ENCODE measurements at places on chromosomes 1 and 21.

- DNase-seq: no peak
Measured at GRCh38 chr1:2538376-2538775, 8.3 kb upstream of the HES5 start.

- DNase-seq: no peak
Measured at GRCh38 chr1:85135392-85135798, 65.4 kb downstream of the SYDE2 start.

- DNase-seq: no peak
Measured at GRCh38 chr1:39695016-39695415, 3.8 kb upstream of the HPCAL4 start.

GRCh38 chr1:34156739-34157138 lies 8.3 kb downstream of the CSMD2 start:
- DNase-seq: no peak

DNA sequence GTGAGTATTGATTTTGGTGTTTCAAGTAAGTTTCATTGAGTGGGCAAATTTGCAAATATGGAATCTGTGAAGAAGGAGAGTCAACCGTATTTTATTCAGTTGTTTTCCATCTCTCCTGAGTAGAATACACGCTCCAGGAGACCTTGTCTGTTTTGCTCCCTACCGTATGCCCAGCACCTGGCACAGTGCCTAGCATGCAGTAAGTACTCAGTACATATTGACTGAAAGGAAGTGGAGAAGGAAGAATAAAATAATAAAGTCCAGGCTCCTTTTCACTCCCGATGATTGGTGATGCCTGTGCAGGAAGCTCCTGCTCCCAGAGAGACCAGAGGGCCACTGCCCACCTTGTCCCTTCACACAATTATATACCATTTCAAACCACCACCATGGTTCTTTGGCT lies 59.4 kb upstream of the NEK2 start:
- DNase-seq: no peak

GRCh38 chr21:15742052-15742670 lies 12.4 kb downstream of the USP25 start:
- no peak for DNase-seq

DNA sequence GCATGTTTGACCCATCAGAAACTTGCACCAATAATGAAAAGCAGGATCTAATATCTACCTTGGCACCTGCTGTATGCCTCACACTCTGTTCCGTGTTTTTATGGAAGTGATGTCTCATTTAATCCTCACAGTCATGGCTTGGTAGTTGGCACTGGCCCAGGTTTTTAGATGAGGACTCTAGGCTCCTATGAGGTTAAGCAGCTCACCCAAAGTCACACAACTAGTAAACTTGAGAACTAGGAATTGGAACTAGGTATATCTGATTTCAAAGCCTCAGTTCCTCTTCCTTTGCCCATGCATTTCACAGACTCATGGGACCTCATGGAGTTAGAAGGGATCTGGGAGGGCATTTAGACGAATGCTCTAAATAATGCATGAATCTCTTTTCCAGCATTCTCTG lies 21.3 kb upstream of the TARBP1 start:
- no peak for DNase-seq

Data from naive thymus-derived CD8-positive, alpha-beta T cell (primary cell).